ENCODE measurements at places on chromosomes 3 and 15.

GRCh38 chr15:72086920-72087648 is 30.9 kb downstream of the MYO9A start:
- DNase-seq: no peak

- no peak for DNase-seq
These were observed 171.4 kb downstream of the CNTN3 start for GRCh38 chr3:74443102-74443501.

GRCh38 chr15:89129123-89129815 is 41.0 kb downstream of the ABHD2 start:
- peak; percentile 61 for DNase-seq

DNA sequence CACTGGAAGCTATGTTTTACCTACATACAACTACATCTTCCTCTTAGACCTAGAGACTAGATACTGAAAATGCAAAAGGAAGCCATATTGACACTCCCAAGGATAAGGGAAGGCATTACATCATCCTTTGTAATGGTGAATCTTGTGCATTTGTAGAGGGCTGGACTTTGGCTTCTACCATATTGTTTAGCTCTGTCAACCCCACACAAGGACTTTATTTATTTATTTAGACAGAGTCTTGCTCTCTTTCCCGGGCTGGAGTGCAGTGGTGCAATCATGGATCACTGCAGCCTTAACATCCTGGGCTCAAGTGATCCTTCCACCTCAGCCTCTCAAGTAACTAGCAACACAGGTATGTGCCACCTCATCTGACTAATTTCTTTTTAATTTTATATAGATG is 331.5 kb upstream of the TPRG1 start:
- no peak for DNase-seq

GRCh38 chr3:176632925-176633324 is 564.4 kb downstream of the TBL1XR1 start:
- DNase-seq: no peak

DNA sequence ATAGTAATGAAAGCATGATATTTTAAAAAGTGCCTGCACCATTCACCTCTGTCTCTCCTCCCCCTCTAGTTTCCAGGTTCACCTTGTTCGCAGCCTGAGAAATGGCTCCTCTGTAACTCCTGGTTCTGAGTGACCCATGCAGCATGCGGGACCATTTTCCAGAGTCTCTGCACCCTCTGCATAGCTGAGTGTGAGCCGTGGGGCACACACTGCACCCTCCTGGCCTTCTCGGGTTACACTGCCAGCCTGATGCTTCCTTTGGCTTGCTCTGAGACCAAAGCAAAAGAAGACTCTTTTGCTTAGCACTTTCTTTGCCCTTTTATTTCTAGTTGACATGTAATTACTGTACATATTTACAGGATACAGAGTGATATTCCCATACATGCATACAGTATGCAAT is 287.3 kb downstream of the GABRG3 start:
- no peak for DNase-seq

GRCh38 chr3:99562138-99562537 is 76.3 kb upstream of the COL8A1 start:
- DNase-seq: no peak

DNA sequence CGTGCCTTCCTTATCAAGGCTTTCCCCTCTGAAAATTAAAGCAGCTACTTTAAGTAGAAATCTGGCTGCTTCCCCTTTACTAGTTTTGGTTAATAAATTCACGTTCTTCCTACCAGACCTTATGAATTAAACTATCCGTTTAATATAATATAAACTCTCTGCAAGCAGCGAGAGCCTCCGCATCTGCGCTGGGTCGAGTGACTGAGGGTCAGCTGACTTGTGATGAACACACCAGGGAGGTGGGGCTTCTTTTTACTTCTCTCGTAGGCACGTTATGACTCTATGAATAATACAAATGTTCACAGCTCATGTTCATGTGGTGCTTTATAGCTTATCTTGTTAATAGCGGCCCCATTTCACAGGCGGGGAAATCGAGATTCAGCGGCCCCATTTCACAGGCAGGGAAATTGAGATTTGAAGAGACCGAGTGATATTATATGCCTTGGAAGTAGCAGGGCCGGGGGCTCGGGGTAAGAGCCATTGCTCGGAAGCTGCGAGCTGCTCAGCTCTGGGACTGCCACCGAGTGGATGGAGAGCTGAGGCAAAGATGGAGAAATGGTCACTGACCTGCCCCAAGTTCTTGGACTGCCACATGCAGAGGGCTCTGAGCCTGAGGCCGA is 8.3 kb downstream of the MUC4 start:
- no peak for DNase-seq

DNA sequence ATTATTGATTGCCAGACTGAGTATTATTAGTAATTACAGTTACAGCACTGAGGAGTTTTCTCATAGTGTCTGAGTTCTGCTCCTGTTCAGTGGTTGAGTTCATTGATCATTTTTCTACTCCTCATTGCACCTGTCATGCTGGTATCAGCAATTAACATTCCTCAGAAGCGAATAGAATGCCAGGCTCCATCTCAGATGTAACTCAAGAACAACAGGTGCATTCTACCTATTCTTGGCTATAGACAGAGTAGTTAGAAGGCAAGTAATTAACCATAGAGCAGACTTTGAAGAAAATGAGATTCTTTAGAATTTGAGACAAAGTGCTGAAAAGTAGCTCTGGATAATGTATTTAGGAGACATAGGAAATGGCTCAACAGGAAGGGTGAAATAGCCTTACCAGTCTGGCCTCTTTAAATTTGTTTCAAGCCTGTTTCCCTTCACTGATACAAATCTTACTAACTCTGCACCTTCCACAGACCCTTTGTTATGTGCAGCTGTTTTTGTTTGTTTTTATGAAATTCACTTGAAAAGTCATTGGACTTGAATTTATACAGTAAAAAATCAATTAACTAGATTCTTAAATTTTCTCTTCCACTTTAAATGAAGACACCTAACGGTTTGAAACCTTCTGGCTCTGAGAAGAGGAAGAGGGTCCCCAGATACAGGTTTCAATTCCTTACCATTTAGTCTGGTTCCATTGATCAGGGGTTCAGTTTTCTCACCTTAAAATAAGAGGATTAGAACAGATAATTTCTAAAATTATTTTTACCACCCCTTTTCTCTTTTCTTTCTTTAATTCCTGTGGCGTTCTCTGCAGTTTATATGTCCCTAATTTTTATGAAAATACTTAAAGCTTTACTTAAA is 109.6 kb downstream of the FNDC3B start:
- no peak for DNase-seq

DNA sequence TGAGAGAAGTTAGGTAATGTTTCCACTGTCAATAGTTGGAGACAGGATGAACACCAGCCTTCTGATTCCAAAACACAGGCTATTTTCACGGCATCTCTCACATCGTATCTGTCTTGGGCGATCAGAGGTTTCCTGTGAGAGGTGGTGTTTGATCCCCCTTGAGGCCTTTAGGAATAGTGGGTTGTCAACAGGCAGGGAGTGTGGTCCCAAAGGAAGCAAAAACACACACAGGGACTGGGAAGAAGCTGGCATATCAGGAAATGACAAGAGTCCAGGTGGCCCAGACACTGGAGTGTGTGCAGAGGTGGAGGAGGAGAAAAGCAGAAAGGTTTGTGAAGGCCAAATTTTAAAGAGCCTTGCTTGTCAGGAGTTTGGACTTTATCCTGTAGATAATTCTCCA is 6.6 kb upstream of the MAGEF1 start:
- no peak for DNase-seq

DNA sequence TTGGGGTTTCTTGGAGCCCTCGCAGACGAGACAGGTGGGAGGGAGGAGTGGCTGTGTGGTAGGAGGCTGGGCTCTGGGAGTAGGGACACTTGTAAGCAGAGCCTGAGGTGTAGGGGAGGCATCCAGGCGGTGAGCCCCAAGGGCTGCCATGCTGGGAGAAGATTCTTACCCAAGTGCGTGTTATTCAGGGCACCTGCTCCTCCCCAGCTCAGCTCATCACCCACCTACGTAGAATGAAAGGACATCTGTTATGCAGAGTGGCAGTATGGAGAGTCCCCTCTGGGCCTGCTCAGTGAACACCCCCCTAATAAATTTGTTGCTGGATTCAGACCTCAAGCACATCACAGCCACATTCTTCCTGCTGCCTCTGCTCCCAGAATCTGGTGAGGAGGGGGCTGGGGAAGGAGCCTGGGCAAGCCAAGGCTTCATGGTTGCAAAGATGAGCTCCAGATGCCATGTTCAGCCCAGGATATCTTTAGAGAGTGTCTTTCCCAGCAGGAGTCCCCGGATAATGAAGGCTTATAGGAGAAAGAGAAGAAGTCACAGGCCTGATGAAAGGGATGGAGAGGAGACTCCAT is 261.8 kb downstream of the EPHB1 start:
- no peak for DNase-seq

GRCh38 chr15:48717458-48717857 is 71.9 kb upstream of the FBN1 start:
- DNase-seq: no peak

GRCh38 chr3:31772758-31773473 is 208.1 kb downstream of the OSBPL10 start:
- DNase-seq: no peak

GRCh38 chr3:30315447-30315846 is 291.0 kb upstream of the TGFBR2 start:
- no peak for DNase-seq

- DNase-seq: no peak
These were observed 55.2 kb downstream of the RBPMS2 start for GRCh38 chr15:64720188-64720587.

GRCh38 chr3:99483841-99484240 is 154.6 kb upstream of the COL8A1 start:
- DNase-seq: no peak

DNA sequence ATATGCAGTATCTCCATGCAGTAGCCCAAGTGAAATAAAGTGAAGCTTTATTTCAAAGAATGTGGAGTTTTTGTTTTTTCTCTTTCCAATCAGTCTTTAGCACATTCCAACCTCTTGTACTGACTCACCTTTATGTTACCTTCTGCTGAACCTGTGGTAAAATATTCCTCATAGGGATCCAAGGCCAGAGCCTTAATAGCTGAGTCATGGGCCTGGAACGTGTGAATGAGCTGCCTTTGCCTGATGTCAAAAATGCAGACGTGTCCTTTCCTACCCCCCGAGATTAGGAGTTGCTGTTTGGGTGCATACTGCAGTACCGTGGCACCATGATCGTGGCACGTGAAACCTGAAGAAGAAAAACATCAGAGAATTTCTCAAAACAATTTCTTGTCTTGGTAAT is 108.5 kb downstream of the GLDN start:
- no peak for DNase-seq

DNA sequence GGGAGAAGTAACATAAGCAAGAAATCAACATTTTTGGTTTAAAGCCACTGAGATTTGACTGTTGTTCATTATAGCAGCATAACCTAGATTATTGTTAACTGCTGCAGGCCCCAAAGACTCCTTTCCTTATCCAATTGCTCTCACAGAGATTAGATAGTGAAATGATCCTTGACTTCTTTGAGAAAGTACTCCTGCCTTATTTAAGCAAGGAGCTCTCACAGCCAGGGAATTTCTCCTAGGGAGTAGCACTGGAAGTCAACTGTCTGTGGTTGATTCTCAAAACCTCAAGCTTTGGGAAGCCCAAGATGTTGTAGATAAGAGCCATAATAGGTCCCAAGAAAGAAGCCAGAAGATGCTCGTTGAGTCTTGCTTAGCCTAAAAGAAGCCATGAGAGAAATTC is 151.8 kb upstream of the TSC22D2 start:
- no peak for DNase-seq

- DNase-seq: no peak
These were observed 38.4 kb downstream of the GTF2E1 start for GRCh38 chr3:120780977-120781376.

DNA sequence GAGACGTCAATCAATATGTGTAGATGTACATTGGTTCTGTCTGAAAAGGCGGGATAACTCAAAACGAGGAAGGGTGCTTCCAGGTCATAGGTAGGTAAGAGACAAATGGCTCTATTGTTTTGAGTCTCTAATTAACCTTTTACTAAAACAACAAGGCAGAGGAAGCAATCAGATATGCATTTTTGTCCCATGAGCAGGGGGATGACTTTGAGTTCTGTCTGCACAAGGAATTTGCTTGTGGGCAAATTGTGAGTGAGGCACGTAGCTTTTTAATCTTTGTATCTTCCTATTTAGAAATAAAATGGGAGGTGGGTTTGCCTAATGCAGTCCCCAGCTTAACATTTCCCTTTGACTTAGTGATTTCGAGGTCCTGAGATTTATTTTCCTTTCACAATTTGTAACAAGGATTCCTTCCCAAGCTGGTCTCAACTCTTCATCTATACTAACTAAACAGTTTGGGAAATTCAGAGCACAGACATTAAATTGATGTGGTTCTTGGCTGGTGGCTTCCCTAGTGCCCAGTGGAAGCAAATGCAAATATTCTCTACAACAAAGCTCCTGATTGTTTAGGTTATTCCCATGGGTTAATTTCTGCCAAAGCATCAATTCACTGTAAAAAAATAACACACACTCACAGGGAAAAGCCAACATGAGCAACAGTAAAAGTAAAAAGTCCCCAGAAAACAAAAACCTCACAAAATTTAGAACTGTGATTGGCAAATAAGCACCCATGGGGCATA is 738.8 kb upstream of the SGO1 start:
- no peak for DNase-seq

GRCh38 chr3:186417791-186418190 is 55.8 kb upstream of the DGKG start:
- DNase-seq: no peak

DNA sequence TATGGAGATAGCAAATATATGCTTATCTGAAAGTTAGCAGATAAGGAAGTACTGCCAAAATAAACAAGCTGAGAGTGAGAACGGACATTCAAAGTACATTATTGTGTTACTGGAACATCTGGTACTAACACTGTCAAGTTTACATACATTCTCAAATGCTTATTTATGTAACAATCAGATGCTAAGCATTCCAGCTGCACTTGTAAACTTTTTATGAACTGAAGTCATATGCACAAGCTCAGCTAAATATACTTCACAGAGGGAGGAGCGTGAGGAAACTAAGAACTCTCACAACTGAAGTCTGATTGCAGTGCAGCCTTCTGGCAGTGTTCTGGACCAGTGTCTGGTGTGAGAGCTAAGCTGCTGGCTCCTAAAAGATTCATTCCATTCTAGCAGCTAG is 223.7 kb upstream of the NANOGP8 start:
- DNase-seq: no peak

GRCh38 chr3:67901681-67902080 is 247.3 kb upstream of the SUCLG2 start:
- no peak for DNase-seq

- no peak for DNase-seq
These were observed 98.6 kb upstream of the ABHD17C start for GRCh38 chr15:80596521-80596976.

- no peak for DNase-seq
These were observed 6.0 kb downstream of the UBL7 start for GRCh38 chr15:74454764-74455500.

- DNase-seq: no peak
These were observed 1.4 kb upstream of the KBTBD8 start for GRCh38 chr3:66996696-66997095.

DNA sequence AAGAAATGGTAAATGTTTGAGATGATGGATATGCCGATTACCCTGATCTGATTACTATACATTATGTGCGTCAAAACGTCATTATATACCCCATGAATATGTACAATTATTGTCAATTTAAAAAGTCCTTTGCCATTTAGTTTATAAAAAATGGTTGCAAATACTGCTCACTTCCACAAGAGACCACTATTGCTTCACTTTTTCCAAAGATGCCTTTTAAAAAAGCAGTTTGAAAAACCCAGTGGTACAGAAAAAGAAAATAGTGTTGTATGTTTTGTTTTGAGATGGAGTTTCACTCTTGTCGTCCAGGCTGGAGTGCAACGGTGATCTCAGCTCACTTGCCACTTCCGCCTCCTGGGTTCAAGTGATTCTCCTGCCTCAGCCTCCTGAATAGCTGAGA is 39.3 kb downstream of the EDEM1 start:
- DNase-seq: no peak
